ENCODE measurements at places on chromosomes 7 and 10. TPM values are rescaled to one million over a fixed set of nuclear protein-coding genes. Genes with fewer than 3 reads are reported as not detected.

DNA sequence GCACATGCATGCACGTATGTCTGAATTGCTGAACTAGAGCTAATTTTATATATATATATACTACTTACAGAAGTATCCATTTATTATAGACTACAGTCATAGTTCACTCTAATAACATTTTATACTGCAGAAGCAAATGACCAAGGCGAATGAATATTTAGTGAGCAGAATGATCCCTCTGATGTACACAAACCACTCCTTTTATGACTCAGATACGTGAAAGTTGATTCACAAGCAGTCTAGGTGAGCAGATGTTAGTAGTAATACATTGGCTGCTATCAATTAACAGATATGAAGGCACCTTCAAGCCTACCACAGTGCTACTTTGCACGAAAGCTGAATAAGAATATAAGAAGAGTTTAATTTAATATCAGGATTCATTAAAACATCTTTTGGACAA is 10.4 kb downstream of the GPAM start:
- DNase-seq: no peak

DNA sequence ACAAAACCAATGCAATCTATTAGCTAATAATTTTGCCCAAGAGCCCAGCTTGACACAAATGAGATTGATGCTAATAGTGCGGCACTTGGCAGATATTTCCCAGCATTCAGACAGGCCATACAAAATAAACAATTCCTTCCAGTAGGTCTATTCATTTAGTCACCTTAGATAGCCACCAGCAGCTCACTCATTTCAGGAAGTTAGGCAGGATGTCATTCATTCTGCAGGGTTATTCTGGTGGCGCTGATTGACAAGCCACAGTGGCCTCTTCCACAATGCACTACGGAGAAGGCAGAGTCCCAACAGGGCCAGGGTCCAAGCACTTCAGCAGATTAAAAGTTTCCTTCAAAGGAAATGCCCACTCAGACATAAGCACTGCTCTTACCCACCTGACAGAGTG is 55.8 kb downstream of the PIK3AP1 start:
- no peak for DNase-seq

Gene NKX1-2
- total RNA-seq: not detected

Gene CAPZA2
- total RNA-seq: 126 TPM

Gene NANOS1
- 0.36 TPM for total RNA-seq

DNA sequence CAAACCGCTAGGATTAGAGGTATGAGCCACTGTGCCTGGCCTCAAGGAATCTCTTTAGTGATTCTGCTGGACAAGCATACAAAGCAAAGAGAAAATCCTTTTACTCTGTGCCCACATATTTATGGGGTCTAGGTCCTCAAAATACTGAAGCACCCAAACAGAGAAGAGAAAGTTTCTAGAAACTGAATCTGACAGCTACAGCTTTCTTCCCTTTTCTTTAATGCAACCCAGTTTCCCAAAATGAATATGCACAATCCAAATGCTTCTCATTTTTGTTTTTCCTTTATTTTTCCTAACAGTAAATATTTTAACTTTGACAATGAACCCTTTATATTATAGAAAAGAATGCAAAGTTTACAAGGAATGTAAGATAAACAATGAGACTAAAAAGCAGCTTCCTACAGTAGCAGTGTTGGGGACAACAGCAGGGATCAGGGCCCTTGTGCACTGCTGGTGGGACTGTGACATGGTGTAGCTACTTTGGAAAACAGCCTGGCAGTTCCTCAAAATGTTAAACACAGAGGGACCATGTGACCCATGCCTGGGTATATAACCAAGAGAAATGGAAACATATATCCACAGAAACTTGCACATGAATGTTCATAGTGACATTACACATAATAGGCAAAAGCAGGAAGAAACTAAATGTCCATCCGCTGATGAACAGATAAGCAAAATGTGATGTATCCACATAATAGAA is 325.2 kb downstream of the PRPF18 start:
- no peak for DNase-seq

- DNase-seq: no peak
Measured at GRCh38 chr10:114117728-114118127, 56.3 kb downstream of the CCDC186 start.

Gene PPRC1
- 69.8 TPM for total RNA-seq

- DNase-seq: no peak
Measured at GRCh38 chr10:95392217-95392584, 101.4 kb upstream of the PDLIM1 start.

- peak; percentile 19 for DNase-seq
Measured at GRCh38 chr7:64999165-65000004, 7.1 kb downstream of the ERV3-1 start.

Gene IGF2BP3
- total RNA-seq: 49.7 TPM

Gene LRRC4
- total RNA-seq: not detected

GRCh38 chr10:133475821-133476640 is 22.3 kb downstream of the SCART1 start:
- DNase-seq: no peak

DNA sequence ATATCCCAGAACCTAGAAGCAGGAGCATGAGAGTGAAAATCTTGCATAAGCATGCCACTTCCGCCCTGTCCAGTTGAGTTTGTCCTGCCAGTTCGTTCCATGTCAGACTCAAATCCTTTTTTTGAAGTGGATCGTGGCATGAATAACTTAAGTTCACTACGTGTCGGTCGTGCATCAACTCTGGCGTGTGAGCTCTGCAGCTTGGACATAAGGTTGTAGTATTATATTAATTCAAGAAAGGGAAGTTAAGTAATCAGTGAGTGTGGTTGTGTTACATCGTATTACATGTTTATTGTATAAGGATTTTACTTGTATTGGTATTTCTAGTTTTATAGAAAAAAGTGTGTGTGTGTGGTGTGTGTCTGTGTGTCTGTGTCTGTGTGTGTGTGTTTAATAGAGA is 23.0 kb downstream of the CDC123 start:
- DNase-seq: no peak

DNA sequence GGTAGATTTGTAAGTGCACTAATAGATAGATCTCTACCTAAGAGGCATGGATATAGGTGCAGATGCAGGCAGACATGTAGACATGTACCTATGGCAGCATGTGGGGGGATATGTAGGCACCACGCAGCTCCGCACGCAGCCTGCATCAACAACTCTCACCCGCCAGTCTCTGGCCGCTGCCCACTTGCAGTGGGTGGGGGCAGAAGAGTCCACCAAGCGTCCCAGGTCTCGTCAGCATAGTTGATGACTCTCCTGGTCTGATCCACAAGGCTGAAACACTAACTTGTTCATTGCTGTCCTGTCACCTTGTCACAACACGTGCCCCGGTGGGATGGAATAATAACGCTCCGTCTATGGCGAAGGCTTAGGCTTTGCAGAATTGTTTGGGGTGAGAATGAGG is 252.0 kb downstream of the ADARB2 start:
- no peak for DNase-seq

Gene ANXA7
- total RNA-seq: 128 TPM

DNA sequence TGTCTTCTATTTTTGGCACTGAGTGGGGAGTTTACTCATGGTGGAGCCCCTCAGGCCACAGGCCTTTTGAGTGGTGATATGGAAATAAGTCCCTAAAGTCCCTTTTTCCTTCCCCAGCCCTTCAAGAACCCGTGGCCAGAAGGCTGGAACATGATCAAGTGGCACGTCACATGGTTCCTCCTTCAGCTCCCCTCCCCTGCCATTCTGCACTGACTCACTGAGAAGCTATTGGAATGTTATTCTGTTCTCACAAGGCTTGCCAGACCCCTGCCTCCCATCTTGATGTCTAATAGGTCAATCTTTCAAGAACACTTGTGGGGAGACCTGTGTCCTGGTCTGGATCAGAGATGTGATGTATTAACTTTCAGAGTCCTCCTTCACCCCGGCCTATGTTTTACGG is 279.8 kb downstream of the SEC23IP start:
- no peak for DNase-seq

Gene MMD2
- total RNA-seq: not detected

DNA sequence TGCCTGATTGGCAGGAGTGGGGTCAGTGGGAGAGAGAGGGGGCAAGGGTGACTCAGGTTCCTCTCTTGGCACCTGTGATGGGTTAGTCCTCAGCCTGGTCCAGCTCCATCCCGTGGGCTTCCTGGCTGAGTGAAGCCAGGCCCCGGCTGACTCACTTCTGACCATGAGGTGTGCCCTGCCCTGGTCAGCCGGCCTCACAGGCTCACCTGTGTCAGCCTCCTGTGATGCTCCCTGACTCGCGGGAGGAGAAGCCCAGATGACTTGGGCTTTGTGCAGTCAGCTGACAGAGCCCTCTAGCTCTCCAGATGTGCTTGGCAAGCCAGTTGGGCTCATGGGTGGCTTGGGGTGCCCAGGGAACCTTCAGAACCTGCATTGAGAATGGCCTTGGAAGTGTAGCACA is 16.0 kb upstream of the PPIF start:
- DNase-seq: no peak

Gene GALNT17
- total RNA-seq: 0.15 TPM

Gene CYP3A4
- 0.11 TPM for total RNA-seq

Gene PCGF6
- 14.0 TPM for total RNA-seq

Gene FAM3C
- 25.0 TPM for total RNA-seq

- DNase-seq: no peak
Measured at GRCh38 chr10:12140038-12140437, 10.6 kb downstream of the SEC61A2 start.

Gene ZFYVE27
- total RNA-seq: 23.7 TPM

Gene HMX2
- total RNA-seq: 19.8 TPM

Gene TMEM196
- not detected for total RNA-seq

- no peak for DNase-seq
Measured at GRCh38 chr7:27175626-27176523, 1.8 kb upstream of the HOXA10 start.

GRCh38 chr10:21496343-21497176 is 28.9 kb downstream of the SKIDA1 start:
- DNase-seq: no peak

DNA sequence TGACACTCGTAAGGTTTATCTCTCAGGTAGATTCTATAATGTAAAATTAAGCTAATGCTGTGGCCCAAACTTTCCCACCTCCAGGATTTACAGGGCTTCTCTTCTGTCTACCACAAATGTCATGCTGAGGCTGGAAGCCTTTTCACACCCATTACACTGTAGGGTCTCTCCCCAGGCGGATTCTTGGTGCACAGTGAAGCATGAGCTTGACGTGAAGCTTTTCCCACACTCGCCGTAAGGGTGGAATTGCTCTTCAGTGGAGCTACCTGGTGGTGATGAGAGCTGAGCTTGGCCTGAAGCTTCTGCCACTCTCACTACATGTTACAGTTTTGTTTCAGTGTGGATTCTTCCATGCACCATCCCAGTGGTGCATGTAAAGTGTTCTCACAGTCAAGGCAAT is 11.4 kb downstream of the FAM200A start:
- DNase-seq: no peak
